ENCODE measurements at places on chromosomes 2 and 18.
A peak's percentile ranks its signal among the peaks of the same experiment; 100 is the strongest.

DNA sequence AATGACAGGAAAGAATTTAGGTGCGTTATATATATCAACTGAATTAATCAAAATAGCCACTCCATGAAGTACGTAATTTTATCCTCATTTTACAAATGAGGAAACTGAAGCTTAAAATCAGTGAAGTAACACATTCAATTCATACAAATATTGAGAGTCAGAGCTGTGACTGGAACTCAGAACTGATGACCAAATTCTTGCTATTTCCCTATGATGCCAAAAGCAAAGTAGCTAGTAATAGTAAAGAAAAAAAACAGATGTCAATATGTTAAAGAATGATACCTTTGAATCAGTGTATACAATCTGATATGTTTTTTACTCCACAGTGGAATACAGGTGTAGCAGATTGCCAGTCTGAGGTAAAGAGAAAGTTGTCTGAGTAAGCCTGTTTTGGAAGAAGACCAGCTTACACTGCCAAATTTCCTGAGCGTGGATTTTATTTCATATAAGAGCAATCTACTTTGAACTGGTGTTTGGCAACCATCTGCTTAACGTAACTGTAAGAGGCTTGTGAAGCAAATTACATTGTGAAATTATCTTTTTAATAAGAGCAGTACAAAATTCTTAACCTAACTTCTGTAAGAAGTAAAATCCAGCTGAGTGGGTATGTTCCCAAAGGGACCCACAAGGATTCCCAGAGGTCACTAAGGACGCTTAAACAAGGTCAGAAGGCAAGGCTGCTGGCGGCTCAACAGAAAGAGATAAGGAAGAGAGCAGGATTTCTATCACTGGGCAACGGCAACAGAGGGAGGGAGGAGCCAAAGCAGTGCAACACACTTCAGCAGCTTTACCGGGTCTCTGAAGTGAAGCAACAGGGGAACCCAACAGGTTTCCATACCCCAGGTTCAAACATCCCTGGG lies 85.6 kb downstream of the IKZF2 start:
- DNase-seq, result peak; percentile 39

DNA sequence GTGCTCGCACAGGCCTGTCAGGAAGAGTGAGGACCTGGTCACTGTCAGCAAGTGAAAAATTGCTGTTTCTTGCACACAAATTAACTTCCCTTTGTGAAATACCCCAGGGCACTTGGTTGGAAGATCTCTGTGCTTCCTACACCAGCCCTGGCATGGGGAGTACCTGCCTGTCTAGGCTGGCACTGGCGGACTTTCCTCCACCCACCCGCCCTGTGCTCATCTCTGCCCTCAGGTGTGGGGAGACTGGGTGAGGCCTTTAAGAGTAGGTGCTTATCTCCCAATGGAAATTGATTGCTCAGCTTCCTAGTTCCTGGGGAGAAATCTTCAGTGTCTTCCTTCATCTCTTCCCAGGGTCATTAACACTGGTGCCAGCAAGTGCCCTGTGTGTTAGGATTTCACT lies 42.1 kb downstream of the IMPA2 start:
- no peak for DNase-seq

GRCh38 chr2:50840341-50841124 lies 191.4 kb downstream of the NRXN1 start:
- no peak for DNase-seq

DNA sequence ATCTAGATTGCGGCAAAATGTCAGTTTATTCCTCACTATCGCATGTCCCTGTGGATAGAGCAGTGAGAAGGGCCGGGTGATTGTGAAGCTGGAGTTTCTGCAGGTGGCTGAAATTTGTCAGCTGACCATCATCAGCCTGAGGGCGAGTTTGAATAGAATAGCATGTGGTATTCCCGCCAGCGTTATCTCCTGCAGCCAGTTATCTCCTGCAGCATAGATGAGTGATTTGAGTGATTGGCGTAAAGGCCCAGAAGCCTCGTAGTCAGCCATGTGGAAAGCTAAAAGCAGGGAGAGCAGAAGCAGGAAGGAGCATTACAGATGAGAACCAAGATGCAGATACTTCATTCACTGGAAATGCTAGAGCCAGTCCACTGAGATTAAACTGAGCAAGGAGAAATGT lies 65.5 kb downstream of the CABLES1 start:
- no peak for DNase-seq

DNA sequence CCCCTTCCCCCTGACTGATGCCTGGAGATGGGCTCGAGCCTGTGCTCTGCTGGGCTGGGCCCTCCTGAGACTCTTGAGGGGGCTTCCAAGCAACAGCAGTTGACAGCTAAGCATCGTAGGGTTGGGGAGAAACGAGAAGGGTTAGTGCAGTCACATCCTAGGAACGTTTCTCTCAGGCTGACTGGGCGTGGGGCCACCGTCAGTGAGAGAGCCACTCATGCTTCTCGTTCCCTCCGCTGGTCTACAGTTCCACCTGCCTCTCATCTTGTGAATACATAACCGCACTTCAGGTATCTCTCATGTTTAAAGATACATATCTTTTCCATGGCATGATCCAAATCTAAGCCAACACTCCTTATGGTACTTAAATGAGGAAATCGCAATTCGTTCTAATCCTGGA lies 66.4 kb downstream of the TRAPPC12 start:
- DNase-seq, result no peak

GRCh38 chr2:224596289-224596688 lies 11.1 kb upstream of the CUL3 start:
- no peak for DNase-seq

- no peak for DNase-seq
Measured at GRCh38 chr18:77164763-77165485, 32.3 kb upstream of the MBP start.

DNA sequence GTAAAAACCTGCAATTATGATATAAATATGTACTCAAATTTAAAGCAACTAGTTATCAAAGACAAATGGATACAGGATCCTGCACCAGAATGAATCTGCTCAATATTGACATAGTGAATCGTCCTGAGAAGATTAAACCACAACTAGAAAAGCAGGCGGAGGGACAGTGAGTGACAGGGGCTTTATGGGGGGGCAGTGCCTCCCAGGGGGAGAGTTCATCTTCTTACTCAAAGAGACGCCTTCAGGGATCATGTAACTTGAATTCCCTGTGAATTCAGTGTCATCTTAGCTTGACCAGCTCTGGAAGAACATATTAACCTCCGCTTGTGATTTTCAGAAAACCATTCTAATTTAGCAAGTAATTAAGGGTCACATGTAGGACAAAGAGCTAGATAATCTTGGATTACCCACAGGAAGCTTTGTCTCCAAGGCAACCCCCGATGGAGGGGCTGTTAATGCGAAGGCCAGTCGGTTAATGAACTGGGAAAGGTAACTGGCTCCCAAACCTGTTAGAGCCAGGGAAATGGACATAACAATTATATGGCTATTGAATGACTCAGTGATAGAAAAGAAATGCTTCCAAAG lies 17.4 kb upstream of the LMAN1 start:
- no peak for DNase-seq

GRCh38 chr2:143084462-143084861 lies 44.8 kb upstream of the ARHGAP15 start:
- no peak for DNase-seq

DNA sequence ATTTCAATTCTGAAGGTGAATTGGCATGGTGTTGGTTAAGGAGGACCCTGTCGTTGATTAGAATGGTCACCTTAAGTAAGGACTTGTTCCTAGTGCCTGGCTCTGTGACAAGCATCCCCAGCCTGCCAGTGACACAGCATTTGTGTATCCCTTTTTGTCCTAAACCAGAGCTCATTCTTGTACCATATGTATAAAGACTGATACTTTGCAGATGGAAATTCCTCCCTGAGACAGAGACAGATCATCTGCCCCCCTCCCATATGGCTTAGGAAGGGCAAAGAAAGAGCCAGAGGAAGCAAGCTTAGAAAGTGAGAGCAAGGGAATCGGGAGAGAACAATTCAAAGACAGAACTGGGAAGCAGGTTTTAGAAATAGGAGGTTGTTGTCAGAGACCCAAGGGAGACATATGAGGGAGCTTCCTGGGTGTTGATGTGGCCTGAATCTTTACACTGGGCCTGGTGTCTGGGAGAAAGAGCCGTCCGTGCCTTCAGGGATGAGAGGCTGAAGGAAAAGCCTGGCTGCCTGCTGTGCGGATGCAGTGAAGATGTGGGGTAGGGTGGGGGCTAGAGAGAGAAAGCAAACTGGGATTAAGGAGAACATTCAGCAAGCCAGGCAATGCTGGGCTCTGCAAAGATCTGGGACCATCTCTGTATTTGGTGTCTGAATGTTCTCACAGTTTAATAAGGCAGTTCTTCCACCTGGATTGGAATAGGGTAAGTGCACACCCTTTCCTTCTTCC lies 13.2 kb upstream of the CHRNA1 start:
- DNase-seq, result no peak

Measured in lower lobe of right lung (tissue), 2 donors.